ENCODE measurements at places on chromosomes 12 and 14.

- DNase-seq = no peak
Observed at GRCh38 chr12:119565404-119565803, 28.2 kb upstream of the TMEM233 start.

GRCh38 chr14:104938436-104938835, 13.8 kb downstream of the PLD4 start:
- DNase-seq = no peak

GRCh38 chr12:131340616-131341210, 370.2 kb upstream of the SFSWAP start:
- no peak for DNase-seq

- no peak for DNase-seq
Observed at GRCh38 chr12:132276827-132277373, 52.5 kb downstream of the GALNT9 start.

DNA sequence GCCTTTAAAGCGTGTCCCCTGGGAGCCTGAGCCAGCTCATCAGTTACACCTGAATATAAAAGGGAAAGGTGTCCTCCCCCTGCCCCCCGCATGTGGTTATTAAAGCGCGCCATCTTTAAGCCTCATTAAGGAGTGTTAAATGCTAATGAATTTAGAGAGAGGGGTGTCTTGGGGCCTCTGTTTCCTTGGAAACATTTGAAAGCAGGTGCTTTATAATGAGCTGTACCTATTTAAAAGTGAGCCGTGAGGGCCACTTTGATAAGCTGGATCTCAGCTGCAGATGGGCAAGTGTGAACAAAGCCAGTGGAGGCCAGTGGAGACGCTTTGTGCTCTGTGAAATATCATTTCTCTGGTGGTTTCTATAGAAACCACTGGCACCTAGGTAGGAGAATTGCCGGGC, 84.0 kb downstream of the BEGAIN start:
- DNase-seq = no peak

GRCh38 chr14:67393689-67394088, 18.3 kb downstream of the PLEK2 start:
- DNase-seq = no peak

GRCh38 chr12:117352206-117352605, 9.2 kb downstream of the NOS1 start:
- no peak for DNase-seq

GRCh38 chr14:63134801-63135200, 69.4 kb upstream of the RHOJ start:
- DNase-seq = no peak

GRCh38 chr14:35341454-35341750, 49.2 kb downstream of the PSMA6 start:
- peak; percentile 53 for DNase-seq

GRCh38 chr14:68140076-68140741, 320.6 kb downstream of the RAD51B start:
- DNase-seq = no peak

DNA sequence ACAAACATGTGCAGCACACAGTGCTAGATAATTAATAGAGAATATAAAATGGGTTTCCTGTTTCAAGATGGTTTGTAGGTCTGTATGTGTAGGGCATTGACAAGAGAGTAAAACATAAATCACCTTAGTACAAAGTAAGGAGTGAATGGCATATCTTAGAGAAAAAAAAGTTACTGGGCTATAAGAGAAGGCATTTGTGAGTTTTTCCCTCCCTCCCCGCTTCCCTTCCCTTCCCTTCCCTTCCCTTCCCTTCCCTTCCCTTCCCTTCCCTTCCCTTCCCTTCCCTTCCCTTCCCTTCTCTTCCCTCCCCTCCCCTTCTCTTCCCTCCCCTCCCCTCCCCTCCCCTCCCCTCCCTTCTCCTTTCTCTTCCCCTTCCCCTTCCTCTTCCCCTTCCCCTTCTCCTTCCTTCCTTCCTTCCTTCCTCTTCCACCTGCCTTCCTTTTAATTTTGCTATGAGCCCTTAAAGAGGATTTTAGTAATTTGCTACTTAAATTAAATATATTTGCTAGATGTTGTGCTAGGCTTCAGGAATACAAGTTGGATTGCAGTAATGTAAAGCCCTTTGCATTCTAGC, 57.1 kb downstream of the LRRK2 start:
- DNase-seq = no peak

DNA sequence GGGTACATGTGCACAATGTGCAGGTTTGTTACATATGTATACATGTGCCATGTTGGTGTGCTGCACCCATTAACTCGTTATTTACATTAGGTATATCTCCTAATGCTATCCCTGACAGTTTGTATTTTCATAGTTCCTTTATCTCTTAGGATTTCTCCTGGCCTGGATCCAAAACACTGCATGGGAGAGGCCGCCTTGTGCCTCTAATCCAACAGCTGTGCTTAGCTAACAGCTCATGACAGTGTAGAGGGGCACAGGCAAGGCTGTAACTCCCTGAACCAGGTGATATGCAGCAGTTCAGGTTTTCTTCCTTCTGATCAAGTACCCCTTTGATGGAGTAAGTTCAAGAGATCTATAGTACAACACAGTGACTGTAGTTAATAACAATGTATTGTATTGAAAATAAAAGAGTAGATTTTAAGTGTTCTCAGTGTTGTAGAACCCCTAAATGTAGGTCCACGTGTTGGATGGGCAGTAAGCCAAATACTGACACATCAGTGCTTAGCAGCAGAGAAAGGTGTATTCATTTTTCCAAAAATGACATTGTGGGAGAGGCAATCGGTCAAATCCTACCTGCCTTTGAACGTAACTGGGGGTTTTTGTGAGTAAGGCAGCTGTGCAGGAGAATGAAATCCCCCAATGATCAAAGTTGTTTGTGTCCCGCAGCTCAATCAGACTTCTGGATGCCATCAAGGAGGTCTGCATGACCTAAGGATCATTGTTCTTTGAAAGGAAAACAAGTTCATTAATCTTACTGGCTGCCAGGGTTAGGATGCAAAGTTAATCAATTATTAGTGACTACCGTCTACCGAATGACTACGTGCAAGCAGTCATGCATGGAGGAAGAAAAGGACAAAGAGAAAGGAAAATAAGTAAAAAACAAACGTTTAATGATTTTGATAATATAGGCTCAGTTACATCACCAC, 89.3 kb upstream of the FGD4 start:
- DNase-seq = no peak

- no peak for DNase-seq
Observed at GRCh38 chr12:74535536-74535935, 2.1 kb upstream of the ATXN7L3B start.

DNA sequence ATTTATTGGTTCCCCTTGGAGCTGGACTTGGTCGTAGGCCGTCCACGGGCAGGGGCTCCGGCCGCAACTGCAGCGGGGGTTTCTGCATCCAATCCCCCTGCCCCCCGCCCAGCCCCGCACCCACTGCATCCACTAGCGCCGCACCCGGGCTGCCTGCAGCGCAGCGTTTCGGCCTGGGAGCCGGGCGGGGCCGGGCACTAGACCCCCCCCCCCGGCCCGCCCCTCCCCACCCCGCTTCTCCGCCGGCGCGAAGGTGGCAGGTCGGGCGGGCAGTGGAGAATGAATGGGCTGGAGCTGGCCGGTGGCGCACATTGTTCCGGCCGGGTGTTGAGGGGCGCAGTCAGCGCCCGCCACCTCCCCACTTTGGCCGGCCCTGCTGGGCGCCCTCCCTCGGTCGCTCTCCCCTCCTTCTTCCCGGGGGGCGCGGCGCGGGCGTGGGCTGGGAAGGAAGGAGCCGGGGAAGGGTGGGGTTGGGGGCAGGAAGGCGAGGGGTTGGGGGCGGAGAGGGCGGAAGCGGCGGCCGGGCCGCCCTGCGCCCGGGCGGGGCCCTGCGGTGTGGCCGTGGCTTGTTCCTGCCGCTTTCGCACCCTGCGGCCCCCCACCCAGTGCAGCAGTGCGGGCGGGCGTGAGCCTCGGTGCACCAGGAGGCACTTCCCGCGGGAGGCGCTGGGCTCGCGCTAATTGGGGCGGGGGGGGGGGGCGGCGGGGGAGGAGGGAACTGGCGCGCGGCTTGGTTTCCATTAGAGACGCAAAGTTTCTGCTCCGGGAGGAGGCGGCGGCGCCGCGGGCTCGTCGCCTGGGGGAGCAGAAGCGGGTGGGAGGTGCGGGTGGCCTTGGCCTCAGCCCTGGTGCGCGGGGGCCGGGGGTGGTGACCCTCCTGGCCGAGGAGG, 841 bp downstream of the CALM1 start:
- peak; percentile 70 for DNase-seq

DNA sequence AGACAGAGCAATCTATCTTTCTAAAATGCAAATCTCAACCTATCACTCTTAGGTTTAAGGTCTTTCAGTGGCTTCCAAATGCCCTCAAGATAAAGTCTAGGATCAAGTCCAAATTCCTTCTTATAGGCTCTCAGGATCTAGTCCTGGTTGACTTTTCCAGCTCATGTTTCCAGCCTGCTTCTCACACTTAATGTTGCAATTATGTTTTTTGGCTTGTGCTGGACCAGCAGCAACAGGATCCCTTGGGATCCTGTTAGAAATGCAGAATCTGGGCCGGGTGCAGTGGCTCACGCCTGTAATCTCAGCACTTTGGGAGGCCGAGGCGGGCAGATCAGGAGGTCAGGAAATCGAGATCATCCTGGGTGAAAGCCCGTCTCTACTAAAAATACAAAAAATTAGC, 10.6 kb downstream of the GPR33 start:
- no peak for DNase-seq

- no peak for DNase-seq
Observed at GRCh38 chr12:94712815-94713515, 62.6 kb upstream of the TMCC3 start.

DNA sequence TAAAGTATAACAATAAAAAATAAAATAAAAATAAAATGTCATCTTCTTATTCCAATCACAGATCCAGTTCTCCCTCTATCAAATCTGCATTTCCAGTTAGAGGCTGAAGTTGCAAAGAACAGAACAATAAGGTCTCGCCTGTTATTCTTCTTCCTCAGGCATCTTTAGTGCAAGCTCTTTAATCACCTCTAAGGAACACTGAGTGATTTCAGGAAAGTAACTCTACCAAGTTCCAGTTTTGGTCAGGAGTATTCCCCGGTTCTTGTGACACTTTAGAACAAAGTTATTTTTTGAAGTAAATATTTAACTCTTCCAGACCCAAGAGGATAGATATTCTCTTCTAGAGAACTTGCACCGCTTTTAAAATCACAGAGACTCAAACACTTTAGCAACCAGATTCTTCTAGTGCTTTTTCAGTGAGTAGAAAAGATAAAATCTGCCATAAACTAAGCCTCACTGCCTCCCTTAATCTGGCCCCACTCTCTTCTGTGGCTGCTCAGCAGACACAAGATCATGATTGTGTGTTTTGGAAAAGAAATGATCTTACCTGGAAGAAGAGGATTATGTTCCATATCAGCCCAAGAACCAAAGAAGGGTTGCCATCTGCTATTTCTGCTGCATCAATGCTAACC, 57.9 kb upstream of the DICER1 start:
- DNase-seq = no peak

DNA sequence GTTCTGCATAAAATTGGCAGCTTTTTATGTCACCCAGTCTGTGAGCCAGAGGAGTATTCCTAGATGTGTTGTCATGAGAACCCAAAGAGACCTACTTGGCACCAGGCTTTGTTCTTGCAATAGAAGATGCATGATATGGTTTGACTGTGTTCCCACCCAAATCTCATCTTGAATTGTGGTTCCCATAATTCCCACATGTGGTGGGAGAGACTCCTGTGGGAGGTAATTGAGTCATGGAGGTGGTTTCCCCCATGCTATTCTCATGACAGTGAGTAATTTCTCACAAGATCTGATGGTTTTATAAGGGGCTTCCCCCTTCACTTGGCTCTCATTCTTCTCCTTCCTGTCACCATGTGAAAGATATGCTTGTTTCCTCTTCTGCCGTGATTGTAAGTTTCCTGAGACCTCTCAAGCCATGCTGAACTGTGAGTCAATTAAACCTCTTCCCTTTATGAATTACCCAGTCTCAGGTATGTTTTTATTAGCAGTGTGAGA, 572.0 kb upstream of the ATP2B1 start:
- peak; percentile 28 for DNase-seq

- DNase-seq = no peak
Observed at GRCh38 chr12:75953312-75953906, 78.2 kb downstream of the PHLDA1 start.

GRCh38 chr12:105158876-105159275, 51.3 kb downstream of the WASHC4 start:
- DNase-seq = no peak

DNA sequence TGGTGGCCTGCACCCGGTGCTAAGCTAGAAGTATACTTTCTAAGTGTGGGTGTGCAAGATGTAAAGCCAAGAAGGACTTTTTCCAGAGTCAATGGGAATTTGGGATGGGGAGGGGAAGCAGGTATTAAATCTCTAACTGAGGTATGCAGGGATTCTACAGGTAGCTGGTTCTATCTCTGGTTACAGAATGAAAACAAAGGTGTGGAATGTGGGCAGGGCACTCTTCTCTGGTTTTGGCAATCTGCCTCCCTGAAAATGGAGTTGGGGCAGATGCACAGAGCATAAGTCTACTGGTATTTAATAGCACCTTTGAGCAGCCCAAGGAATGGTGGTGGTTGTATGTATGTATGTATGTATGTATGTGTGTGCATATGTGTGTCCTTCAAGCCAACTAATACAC, 66.7 kb upstream of the PPP1R12A start:
- no peak for DNase-seq

GRCh38 chr12:65756956-65757511, 67.2 kb upstream of the HMGA2 start:
- DNase-seq = peak; percentile 38

GRCh38 chr12:11321980-11322379, 11.7 kb upstream of the PRB4 start:
- DNase-seq = no peak

DNA sequence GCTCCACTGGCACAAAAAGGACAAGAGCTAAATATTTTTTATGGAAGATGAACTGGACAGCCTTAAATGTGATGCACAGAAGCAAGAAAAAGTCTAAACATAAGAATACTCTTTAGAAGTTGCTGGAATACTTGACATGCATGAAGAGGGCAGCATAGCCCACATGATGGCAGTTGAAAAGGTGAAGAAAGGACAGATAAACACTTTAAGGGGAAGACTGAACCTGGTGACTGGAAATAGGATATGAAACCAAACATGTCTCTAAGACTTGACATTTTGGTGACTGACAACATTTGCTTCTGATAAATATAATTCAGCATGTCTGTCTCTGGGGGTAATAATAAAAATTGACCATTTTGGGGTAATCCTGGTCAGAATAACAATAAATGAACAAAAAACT, 273.1 kb downstream of the CCDC91 start:
- DNase-seq = no peak

DNA sequence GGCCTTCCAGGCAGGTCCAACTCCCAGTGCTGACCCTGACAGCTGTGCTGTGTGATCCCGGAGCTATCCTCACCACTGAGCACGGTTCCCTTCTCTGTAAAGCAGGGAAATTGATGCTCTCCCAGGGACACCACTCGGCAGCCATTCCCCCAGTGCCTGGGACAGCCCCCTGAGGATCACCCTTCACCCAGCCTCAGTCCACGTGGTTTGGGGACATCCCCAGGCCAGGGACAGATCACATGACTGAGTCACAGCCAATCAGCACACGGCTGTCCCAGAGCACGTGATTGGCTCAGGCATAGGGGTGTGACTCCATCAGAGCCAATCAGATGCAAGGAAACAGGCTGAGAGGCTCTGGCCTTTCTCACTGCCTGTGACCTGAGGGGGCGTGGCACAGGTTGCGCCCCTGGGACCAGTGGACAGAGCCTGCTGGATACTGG, 68.8 kb upstream of the SFSWAP start:
- no peak for DNase-seq

- DNase-seq = no peak
Observed at GRCh38 chr12:5023842-5024241, 19.8 kb upstream of the KCNA5 start.
